ENCODE measurements at places on chromosomes 1 and 21. TPM values are rescaled to one million over a fixed set of nuclear protein-coding genes. Genes with fewer than 3 reads are reported as not detected.

Gene GJB3
- 274 TPM for total RNA-seq

Gene TNFRSF4
- total RNA-seq = not detected

Gene OR2T11
- total RNA-seq = not detected

Gene ACTL8
- not detected for total RNA-seq

Gene RNU1-1
- under 0.01 TPM for total RNA-seq

Gene GUCA2B
- total RNA-seq = not detected

Gene HEYL
- total RNA-seq = 0.08 TPM

Gene KCNE2
- not detected for total RNA-seq

Gene C4BPA
- total RNA-seq = not detected

Gene LCE1A
- 2.9 TPM for total RNA-seq

Gene TMOD4
- 1.2 TPM for total RNA-seq

Gene XCL2
- total RNA-seq = not detected

Gene SNIP1
- 7.8 TPM for total RNA-seq
